ENCODE measurements at places on chromosomes 13 and 19.

GRCh38 chr13:20002787-20003186, 44.3 kb downstream of the ZMYM2 start:
- DNase-seq, result no peak

DNA sequence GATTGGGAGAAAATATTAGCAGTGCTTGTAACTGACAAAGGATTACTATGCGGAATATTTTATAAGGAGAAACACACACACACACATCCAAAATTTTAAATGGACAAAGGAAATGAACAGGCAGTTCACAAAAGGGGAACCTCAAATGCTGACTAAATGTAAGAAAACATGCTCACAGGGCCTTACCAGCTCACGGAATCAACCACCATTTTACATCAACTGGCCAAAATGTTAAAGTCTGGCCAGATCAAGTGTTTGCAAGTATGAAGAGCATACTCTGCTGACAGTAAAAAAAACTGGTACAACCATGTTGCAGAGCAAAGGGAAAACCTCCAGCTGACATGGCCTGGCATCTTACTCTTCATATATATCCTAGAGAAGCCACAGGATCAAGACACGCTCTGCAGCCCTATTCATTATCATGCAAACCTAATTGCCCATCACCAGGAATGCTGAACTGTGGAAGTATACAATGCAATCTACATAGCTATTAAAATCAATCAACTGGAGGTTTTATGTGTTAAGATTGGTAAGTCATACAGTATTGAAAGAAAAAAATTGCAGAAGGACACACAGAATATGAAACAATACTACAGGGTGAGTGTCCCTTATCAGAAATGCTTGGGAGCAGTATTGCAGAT, 124.4 kb downstream of the RNF17 start:
- DNase-seq, result no peak

DNA sequence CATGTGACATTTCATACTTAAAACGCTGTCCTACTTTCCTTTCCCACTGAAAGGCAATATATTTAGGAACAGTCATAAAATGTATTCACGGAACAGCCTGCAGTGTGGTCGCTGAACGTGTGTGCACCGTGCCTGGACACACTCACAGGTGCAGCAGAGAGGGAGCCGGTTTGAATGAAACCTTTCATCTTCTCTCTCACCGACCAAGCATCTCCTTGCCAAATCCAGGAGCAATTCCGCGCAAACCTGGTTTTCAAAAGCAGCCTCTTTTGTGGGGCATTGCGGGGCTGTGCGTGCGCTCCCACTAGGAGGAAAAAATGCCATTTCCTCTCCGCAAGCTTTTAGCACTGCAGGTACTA, 1.0 kb downstream of the DCLK1 start:
- no peak for DNase-seq

DNA sequence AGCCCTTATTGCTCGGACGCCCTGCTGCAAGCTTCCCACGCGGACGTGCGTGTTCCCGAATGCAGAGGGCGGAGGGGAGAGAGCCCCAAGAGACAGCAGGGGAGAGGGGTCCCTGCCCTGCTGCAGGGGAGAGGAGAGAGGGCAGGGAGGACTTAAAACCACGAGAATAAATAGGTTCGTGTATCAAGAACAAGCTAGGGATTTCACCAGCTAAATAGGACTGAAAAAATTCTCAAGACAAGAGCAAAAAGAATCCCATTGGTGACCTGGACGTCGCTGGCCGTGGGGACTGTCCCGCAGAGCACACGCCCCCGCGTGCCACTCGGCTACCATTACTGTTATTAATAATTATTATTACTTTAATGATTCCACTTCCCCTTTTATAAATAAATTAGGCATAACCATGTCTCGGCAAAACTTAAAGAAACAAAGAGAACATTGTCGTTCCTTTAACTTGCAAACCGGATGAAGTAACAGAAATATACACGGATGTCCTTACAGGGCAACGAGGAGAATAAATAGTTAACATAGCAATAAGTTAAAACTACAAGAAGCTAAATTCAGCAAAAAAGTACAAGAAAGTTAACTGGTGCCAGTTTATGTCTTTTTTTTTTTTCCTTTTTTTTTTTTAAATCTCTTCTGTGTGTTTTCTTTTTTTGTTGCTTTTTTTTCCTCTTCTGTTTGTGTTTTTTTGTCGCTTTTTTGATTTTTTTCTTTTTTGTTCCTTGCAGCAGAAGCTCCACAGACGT, 16.6 kb downstream of the PRKCSH start:
- no peak for DNase-seq

- no peak for DNase-seq
Measured at GRCh38 chr13:55999709-56000108, 1141.0 kb upstream of the PRR20A start.

DNA sequence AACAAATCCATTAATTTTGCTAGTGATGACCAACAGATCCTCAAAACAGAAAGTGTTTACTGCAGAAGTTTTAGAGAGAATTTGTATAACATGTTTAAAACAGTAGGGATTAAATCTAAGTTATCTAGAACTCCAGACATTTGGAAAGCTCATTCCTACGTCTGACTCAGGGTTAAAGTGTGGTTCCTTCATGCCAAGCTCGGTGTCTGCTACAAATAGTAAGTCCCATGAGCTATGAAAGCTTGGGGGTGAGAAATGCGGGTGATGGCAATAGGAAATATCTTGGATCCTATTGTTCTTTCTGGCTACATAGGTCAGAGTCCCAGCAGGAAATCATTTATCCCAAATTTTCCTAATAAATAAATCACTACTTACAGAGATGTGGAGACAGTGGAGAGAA, 867.1 kb downstream of the UQCRFS1 start:
- no peak for DNase-seq

DNA sequence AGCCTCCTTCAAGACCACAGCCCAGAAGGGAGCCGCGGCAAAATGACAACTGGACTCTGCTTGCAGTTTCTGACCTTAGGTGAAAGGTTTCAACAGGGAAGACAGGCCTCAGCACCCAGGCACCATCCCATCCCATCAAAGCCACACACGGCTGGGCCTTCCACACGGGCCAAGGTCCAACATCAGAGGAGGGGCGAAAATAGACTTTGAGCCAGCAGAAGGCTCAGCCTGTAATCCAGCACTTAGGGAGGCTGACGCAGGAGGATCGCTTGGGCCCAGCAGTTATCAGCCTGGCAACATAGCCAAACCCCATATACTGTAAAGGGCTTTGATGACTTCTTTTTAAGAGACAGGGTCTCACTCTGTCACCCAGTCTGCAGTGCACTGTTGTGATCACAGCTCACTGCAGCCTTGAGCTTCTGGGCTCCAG, 26.8 kb upstream of the TINCR start:
- DNase-seq, result no peak

DNA sequence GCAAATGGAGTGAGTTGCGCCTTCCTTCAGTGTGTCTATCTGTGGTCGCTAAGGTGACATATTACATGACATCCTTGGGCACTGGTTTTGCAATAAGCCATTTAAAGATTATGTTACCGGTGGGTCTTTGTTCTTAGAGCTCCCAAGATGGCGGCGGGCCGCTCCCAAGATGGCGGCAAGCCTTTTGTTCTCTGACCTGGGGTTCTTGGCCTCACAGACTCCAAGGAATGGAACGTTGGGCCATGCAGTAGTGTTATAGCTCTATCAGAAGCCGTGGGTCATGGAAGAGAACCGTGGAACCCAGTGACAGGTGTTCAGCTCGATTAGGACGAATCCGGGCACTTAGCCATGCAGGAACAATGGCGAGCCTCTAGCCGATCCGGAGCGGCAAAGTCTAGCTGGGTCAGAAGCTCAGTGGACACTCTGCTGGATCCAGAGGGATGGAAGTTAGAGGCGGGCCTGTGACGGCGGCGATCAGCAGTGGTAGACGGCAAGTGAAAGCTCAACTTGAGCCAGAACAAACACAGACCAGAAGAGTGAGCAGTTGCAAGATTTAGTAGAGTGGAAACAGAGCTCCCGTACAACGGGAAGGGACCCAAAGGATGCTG, 188.6 kb downstream of the TEX29 start:
- DNase-seq, result no peak

DNA sequence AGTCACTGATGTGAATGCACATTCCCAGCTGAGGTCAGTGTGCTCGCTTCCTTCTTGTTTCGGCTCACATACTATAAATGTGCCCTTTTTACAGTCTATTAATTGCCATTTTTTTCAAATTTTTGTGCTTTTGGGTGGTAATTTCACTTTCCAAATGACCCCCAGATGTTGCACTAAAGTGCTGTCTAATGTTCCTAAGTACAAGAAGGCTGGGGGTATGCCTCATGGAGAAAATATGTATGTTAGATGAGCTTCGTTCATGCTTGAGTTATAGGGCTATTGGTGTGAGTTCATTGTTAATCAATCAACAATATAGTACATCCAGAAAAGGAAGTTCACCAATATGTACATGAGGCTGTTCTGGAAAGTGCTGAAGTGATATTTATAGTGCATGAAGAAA, 84.7 kb downstream of the KL start:
- no peak for DNase-seq

- DNase-seq, result no peak
Measured at GRCh38 chr13:29418026-29418425, 177.5 kb downstream of the SLC7A1 start.

- no peak for DNase-seq
Measured at GRCh38 chr19:12789098-12789903, 2.0 kb upstream of the JUNB start.

DNA sequence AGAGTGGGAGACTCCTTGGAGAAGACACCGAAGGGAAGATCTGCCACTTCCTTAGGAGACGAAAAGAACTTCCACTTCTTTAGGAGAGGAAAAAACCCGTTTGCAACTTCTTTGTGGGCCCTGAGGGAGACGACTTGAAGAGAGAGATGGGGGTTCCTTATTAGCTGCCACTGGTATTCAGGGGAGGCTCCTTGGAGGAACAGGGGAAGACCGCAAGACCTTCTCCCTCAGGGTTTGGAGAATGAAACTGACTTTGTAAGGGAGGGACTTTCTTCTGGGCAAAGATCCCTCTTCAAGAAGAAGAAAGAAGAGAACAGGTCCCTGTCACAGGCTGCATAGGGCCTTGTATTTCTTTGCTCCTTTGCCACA, 416 bp downstream of the BCKDHA start:
- DNase-seq, result no peak

GRCh38 chr19:36999313-36999712, 78.9 kb upstream of the ZNF420 start:
- DNase-seq, result no peak

GRCh38 chr19:8731428-8732169, 10.2 kb downstream of the OR2Z1 start:
- no peak for DNase-seq

DNA sequence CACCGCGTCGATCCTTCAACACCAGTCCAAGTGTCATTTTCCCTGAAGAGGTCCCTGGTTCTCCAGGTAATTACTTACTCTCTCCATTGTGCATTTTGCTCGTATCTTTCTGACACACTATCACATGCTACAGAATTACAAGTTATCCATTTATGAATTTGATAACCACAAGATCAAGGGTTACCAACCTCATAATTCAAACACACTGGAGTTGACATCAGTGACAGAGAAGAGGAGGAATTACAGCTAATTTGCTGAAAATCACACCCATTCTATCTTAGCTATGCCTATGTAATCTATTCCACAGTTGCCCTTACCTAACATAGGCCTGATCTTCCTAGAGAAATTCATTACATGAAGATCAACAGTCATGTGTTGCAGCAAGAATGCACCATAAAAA, 14.2 kb downstream of the ZC3H13 start:
- DNase-seq, result no peak

GRCh38 chr13:112679932-112680677, 9.7 kb upstream of the ATP11A start:
- no peak for DNase-seq

GRCh38 chr19:10706990-10707389, 5.8 kb downstream of the QTRT1 start:
- no peak for DNase-seq

- peak; percentile 41 for DNase-seq
Measured at GRCh38 chr13:52809310-52809769, 39.1 kb downstream of the PCDH8 start.

GRCh38 chr13:76004416-76004815, 368.3 kb downstream of the LMO7 start:
- no peak for DNase-seq

GRCh38 chr19:3238066-3238561, 13.7 kb downstream of the CELF5 start:
- DNase-seq, result no peak

DNA sequence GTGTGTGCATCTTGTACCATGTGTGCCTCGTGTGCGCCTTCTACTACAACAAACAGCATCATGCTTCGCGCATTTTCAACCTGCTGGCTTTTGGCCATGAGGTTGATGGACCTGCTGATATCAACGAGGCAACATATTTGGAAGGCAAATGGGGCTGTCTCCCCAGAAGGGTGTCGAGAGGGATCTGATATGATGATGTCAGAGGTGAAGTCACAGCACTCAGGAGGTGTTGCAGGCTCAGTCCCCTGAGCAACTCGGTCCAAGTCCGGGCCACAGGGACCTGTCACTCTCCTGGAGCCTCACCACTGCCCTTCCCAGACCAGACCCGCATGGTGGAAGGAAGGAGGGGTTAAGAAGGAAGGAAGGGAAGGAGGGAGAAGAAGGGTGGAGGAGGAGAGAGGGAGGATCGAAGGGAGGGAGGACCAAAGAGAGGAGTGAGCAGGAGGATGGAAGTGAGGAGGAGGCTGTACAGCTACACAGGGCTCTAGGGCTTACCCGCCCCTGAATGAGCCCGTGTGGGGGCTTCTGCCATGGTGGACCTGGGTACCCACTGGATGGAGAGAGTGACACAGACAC, 6.7 kb upstream of the C13orf46 start:
- no peak for DNase-seq

GRCh38 chr13:60435762-60436374, 38.8 kb downstream of the TDRD3 start:
- DNase-seq, result no peak

- DNase-seq, result no peak
Measured at GRCh38 chr13:43758834-43759233, 27.9 kb downstream of the ENOX1 start.

- no peak for DNase-seq
Measured at GRCh38 chr19:11377756-11378155, 3.3 kb downstream of the SWSAP1 start.

DNA sequence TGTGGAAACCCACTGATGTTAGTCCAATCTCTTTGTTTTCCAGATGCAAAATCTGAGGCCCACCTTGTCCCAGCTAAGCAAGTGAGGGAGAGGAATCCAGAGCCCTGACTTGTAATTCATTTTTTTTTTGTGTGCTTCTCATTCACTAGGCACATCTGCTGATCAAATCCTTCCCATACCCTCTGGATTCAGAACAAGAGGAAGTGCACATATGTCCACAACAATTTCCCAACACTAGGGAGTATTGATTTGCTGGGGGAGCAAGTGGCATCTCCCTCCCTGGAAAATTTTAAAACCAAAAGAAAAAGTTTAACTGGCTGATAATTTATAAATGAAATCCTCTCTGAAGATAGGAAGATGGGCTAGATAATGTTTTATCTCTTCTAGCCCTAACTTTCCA, 94.6 kb upstream of the RFC3 start:
- no peak for DNase-seq

GRCh38 chr13:44096901-44097300, 217.2 kb downstream of the LACC1 start:
- DNase-seq, result no peak

- no peak for DNase-seq
Measured at GRCh38 chr19:58476498-58477015, 405 bp downstream of the ZNF446 start.

- no peak for DNase-seq
Measured at GRCh38 chr13:31968473-31968872, 63.1 kb upstream of the FRY start.

GRCh38 chr19:58474997-58475713, 997 bp upstream of the ZNF446 start:
- DNase-seq, result no peak

GRCh38 chr13:113742000-113742441, 17.0 kb upstream of the TMEM255B start:
- DNase-seq, result no peak

- no peak for DNase-seq
Measured at GRCh38 chr19:49839713-49840112, 11.2 kb upstream of the PTOV1 start.

Measured in stimulated activated CD4-positive, alpha-beta T cell treated with anti-CD3 and anti-CD28 coated beads, Interleukin-2, amount 100 ng/mL, for 48 hours (primary cell).